ENCODE measurements at places on chromosomes 16 and 17.

DNA sequence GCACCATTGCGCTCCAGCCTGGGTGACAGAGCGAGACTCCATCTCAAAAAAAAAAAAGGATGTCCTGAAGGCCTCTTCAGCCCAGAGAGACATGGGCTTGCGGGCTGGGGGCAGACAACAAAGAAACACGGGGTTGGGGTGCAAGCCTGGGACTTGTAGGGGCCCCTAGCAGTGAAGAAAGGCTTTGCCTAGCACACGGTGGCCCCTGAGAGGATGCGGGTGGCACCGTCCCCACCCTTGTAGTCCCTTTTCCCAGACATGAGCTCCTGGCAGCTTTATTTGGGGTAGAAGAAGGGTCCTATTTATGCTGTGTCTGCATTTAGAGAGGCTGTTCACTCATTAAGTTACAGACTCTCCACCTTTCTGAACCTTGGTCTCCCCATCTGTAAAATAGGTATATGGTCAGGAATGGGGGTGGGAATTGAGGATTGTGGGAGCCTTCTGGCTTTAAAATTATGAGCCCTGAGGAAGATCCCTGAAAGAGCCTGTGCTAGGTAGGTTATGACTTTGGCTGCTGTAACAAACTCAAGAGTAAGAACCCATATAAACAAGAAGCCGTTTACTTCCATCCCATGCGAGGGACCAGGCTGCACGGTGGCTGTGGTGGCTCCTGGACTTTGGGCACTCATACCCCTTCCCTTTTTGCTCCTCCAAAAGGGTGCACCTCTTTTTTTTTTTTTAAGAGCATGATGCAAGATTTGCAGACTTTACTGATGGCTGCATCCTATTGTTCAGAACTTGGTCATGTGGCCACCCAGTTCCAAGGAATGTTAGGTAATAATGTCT, 20.6 kb upstream of the ADGRG1 start:
- DNase-seq = no peak

DNA sequence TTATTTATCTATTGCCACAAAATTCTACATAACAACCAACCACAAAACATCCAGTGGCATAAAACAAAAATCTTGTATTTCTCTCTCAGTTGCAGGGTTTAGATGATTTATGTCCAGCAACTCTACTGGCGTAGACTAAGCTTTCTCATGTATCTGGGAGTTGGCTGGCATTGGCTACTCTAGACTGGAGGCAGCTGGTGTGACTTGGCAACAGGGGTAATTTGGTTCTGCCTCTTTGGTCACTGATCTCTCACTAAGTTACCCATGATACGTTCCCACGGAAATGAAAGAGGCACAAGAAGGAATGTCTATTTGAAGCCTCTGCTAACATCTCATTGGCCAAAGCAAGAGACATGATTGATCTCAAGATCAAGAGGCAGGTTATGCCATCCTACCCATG, 144.0 kb downstream of the HS3ST3B1 start:
- no peak for DNase-seq

- no peak for DNase-seq
Measured at GRCh38 chr16:12723681-12724080, 80.0 kb downstream of the CPPED1 start.

GRCh38 chr17:83103200-83103942, 24.0 kb downstream of the METRNL start:
- DNase-seq = no peak

GRCh38 chr17:65898651-65899050, 293.3 kb downstream of the CEP112 start:
- no peak for DNase-seq

DNA sequence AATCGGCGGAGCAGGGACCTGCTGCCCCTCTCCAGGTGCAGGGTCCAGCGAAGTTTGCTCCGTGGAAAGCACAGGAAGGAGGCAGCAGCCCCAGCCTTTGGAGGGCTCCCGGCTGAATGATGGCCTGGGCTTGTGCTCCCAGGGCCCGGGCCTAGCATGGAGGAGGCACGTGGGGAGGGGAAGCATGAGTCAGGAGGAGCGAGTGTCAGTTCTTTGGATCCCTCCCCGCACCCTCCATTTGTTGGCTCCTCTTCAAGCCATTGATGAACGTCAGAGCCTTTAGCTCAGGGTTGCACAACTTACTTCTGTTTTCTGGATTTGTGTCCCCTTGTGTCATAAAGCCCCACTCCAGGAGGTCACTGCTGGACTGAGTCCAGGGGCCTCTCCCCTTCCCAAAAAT, 25.8 kb downstream of the TTYH2 start:
- DNase-seq = no peak

DNA sequence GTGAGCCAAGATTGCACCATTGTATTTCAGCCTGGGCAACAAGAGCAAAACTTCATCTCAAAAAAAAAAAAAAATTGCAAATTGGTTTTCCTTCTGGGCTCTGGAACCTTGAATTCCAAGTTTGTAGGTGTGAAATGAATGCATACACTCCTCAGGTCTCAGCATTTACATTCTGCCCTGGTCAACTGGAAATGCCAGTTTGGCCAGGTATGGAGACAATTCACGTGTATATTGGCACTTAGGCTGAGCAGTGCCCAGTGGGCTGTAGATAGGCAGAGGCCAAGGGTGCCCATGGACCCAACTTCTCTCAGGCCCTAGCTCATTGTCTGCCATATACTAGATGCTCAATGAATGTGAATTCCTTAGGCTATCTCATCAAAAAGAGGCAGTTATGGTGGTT, 15.7 kb downstream of the PDILT start:
- DNase-seq = no peak

GRCh38 chr16:50816901-50817555, 75.1 kb downstream of the CYLD start:
- DNase-seq = no peak

DNA sequence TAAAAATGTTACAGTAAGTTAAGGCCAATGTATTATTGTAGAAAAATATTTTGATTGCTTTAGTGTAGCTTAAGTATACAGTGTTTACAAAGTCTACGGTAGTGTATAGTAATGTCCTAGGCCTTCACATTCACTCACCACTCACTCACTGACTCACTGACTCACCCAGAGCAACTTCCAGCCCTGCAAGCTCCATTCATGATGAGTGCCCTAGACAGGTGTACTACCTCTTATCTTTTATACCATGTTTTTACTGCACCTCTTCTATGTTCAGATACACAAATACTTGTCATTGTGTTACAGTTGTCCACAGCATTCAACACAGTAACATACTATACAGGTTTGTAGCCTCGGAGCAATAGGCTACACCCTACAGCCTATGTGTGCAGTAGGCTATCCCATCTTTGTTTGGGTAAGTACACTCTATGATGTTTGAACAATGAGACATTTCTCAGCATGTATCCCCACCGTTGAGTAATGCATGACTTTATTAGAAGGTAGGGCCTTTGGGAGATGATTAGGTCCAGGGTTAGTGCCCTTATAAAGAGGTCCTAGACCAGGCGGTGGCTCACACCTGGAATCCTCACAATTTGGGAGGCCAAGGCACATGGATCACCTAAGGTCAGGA, 117.8 kb downstream of the SLC39A11 start:
- no peak for DNase-seq

- no peak for DNase-seq
Measured at GRCh38 chr17:13822700-13823099, 221.0 kb upstream of the HS3ST3A1 start.

DNA sequence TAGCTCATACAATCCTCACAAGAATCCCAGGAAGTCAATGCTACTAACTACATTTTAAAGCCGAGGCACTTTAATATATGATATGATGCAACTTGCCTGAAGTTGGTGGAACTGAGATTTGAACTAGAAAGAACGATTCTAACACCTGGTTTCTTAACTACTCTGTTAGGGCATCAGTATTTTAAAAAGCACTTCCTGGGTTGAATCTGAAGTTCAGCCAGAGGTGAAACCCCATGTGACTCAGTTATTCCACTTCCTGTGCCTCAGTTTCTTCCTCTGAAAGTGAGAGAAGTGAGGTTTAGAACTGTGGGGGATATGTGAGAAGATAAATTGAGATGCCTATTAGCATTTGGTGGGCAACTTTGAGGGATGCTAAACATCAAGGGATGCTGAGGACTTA, 129.4 kb upstream of the ANKFN1 start:
- no peak for DNase-seq
